ENCODE measurements at places on chromosomes 16 and 17.

GRCh38 chr16:12600536-12601256 lies 203.0 kb downstream of the CPPED1 start:
- DNase-seq: no peak

GRCh38 chr16:26672206-26672605 lies 394.5 kb upstream of the C16orf82 start:
- no peak for DNase-seq

GRCh38 chr17:62754631-62755030 lies 53.5 kb downstream of the MARCHF10 start:
- DNase-seq: no peak

- DNase-seq: no peak
Measured at GRCh38 chr17:27646232-27646631, 15.2 kb downstream of the LGALS9 start.

DNA sequence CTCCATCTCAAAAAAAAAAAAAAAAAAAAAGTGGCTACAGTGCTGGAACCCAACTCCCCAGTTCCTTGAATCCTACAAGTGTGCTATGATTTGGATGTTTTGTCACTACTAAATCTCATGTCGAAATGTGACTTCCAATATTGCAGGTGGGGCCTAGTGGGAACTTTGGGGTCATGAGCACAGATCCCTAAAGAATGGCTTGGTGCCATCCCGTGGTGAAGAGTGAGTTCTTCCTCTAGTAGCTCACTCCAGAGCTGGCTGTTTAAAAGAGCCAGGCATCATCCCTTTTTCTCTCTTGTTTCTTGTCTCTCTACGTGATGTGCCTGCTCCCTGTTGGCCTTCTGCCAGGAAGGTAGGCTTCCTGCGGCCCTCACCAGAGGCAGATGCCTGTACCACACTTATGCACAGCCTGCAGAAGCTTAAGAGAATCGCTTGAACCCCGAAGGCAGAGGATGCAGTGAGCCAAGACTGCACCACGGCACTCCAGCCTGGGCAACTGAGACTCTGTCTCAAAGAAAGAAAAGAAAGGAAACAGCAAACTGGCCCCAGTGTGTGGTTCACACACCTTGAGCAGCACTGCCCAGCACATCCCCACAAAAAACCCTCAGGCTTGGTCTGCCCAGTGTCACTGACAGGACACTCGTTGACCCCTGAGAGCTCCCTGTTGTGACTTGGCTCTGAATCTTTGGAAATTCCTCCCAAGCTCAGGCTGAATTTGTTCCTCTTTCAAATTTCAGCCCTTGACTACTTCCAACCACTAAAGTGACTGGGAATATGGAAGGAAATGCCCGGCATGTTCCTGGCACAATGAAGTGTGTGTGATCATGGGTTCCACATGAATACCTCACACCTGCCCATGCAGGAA lies 3.1 kb downstream of the MT1E start:
- no peak for DNase-seq

DNA sequence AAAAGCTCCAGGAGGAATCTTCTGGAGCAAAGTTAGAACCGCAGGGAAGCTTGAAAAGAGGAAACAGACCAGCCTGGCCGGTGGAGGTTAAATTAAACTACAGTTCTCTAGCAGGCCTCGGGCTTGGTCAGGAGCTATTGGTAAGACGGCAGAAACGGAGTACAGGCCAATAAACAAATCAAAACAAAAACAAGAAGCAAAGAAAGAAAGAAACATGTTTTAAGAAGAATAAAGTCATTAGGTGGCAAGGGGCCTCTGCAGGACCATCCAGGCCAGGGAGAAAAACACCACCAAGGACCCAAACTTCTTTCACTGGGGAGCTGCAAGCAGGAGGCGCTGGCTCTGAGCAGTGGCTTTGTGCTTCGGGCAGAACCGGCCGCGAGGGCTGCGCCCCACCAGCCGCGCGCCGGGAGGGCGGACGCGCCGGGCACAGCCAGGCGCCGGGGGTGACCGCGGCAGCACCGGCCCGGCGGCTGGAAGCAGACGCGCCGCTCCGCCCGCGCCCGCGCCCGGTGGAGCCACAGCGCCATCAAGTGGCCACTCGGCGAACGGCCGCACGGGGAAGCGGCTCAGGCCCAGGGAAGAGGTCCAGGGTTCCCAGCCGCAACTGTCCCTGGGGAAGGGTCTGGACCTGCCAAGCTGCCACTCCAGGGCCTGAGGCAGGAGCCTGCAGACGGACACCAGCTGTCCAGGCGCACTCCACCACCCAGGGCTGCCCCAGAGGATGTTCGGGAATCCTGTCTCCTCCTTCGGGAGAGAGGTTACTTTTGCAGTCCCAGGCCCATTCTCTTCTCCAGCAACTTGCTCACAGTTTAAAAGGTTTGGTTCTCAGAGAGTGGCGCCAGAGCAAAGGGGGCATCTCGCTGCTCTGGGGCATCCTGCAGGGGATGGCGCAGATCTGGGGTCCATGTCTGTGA lies 419.4 kb downstream of the SOX9 start:
- no peak for DNase-seq

DNA sequence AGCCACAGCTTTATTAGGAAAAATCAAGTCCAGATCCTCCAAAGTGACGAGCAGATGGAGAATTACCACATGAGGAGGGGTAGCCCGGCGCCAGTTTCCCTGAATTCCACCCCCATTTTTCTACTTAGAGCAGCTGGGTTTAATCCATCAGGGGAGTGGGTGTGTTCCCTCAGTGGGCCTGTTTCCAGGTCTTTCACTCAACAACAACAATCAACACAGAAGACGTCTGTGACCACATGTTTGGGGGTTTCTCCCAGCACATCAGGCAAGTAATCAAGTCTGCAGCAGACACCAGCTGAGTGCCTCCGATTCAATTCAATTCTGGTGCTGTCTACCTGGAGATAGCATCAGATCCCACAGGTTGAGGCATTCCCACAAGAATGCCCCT lies 6.8 kb downstream of the SLC6A2 start:
- no peak for DNase-seq

DNA sequence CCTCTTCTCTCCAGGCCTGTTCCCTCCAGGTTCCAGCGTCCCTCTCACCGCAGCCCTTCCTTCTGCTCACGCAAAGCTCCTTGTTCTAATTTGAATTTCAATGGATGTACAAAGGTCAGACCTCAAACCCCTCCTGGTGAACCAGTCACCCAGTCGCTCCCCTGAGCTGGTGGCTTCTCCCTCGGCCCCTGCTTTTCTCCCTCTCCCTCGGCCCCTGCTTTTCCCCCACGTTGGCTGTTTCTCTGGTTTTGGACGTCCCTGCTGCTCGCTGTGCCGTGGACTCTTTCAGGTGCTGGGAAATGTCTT lies 8.6 kb upstream of the MSLN start:
- no peak for DNase-seq

GRCh38 chr16:68272507-68273209 lies 8.3 kb downstream of the SLC7A6 start:
- no peak for DNase-seq

- no peak for DNase-seq
Measured at GRCh38 chr16:12627394-12627793, 176.3 kb downstream of the CPPED1 start.
